ENCODE measurements at places on chromosomes 2 and 18. TPM values are rescaled to one million over a fixed set of nuclear protein-coding genes. Genes with fewer than 3 reads are reported as not detected.

DNA sequence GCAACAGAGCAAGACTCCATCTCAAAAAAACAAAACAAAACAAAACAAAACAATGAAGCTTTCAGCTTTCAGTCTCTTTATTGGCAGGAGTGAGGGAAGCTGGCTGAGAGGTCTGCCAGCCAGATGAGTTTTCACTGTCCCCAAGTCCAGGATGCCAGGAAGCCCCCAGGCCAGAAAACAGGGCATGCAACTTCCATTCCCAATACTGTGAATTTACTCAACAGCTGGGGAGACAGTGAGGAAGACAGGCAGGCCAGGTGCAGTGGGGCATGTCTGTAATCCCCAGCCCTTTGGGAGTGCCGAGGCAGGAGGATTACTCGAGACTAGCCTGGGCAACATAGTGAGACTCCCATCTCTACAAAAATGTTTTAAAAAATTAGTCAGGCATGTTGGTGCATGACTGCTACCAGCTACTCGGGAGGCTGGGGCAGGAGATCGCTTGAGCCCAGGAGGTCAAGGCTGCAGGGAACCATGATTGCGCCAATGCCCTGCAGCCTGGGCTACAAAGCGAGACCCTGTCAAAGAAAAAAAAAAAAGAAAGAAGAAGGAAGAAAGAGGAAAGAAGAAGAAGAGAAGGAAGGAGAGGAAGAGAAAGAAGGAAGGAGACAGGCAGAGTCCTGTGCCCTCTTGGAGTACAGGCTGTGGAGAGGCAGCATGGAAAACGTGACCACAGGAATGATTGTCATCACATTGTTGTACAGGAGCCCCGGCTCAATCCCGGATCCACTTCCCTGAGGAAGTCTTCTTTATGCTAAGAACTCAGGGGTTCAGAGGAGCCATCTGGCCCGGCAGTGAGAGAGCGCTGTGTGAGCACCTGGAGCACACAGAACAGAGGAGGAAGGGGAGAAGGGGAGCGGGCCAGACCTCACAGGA is 29.2 kb upstream of the POMC start:
- DNase-seq = no peak

DNA sequence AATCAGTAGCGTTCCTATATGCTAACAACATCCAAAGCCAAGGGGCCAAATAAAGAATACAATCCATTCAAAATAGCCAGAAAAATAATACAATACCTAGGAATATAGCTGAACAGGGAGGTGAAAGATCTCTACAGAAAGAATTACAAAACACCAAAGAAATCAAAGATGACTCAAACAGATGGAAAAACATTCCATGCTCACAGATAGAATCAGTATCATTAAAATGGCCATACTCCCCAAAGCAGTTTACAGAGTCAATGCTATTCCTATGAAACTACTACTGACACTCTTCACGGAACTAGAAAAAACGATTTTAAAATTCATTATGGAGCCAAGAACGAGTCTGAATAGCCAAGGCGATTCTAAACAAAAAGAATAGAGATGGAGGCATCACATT is 57.4 kb downstream of the CCBE1 start:
- DNase-seq = no peak

CCL20 gene
- 3.6 TPM for total RNA-seq

ABI2 gene
- total RNA-seq = 32.3 TPM

ALPI gene
- total RNA-seq = not detected

DNA sequence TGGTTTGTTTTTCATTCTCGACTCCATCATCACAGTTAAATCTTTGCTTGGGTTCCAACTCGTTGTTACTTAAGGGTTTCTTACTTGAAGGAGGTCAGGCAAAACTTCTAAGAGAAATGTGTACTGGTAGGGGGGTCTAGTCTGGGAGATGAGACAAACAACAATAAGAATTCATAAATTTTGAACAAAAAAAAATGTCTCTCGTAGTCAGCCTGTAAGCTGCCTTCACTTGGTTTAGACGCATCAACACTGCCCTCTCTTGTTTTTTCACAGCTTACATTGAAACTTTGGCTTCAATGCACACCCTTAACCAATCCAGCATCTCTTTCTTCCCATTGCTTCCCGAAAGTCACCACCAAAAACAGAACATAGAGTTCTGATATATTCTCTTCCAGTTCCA is 576.4 kb upstream of the PIK3C3 start:
- no peak for DNase-seq

GKN1 gene
- not detected for total RNA-seq

DNA sequence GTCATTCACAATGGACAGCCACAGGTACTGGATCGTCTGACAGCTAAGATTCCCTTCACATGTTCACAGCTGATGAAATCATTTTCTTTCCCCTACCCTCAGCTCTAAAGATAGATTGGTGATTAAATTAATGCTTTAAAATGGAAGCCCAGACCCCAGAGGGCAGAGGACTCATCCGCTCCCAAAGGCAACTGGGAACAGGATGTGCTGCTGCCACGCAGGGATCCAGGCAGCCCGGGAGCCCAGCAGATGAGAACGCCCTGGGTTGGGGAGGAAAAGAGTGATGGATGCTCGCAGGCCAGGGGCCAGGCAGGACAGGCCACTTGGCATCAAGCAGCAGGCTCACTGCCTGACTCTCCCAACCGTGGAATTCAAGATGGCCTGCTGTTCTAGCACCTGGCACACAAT is 41.3 kb downstream of the HDHD2 start:
- no peak for DNase-seq

GRCh38 chr2:54995553-54995952 is 54.7 kb downstream of the RTN4 start:
- no peak for DNase-seq

DNA sequence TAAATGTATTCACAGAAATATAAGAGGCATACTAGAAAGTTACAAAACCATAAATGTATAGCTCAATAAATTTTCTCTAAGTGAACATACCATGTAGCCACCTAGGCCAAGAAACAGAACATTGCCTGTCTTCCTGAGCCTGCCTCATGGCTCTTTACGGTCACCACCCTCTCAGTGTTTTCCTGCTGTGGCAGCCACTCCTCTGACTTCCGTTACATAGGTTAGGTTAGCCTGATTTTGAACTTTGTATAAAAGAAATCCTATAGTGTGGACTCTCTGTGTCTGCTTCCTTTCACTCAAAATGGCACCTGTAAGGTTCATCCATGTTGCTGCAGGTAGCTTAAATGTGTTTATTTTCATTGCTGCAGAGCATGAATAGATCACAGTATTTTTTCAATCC is 11.6 kb upstream of the ST3GAL5 start:
- no peak for DNase-seq

TTR gene
- total RNA-seq = not detected

CPLX4 gene
- total RNA-seq = not detected

SLC4A5 gene
- total RNA-seq = 3.4 TPM

COL4A3 gene
- total RNA-seq = not detected

GRCh38 chr2:144469798-144470197 is 50.1 kb downstream of the ZEB2 start:
- no peak for DNase-seq

GRCh38 chr18:59062643-59063006 is 77.1 kb upstream of the SEC11C start:
- no peak for DNase-seq

- DNase-seq = no peak
Measured at GRCh38 chr18:23182606-23183005, 47.3 kb downstream of the CABLES1 start.

DNA sequence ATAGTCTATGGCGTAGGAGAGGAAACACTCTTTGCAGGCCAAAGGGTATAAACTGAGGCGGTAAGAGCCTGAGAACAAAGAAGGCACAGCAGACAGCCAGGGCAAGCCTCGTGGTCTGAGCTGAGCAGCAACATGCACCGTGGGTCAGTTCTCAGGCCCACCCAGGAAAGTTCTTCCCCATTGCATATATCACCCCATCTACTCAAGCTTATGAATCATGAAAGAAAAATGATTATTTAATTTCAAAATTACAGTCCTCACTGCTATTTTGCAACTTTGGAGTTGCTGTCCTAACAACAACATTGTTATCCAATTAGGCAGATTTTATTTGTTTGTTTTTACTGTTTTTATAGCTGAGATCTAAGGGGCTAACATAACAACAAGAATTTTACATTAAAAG is 54.7 kb upstream of the RIOK3 start:
- DNase-seq = no peak

GPR45 gene
- total RNA-seq = not detected

GRCh38 chr2:112880696-112881095 is 30.3 kb upstream of the IL37 start:
- no peak for DNase-seq

DNA sequence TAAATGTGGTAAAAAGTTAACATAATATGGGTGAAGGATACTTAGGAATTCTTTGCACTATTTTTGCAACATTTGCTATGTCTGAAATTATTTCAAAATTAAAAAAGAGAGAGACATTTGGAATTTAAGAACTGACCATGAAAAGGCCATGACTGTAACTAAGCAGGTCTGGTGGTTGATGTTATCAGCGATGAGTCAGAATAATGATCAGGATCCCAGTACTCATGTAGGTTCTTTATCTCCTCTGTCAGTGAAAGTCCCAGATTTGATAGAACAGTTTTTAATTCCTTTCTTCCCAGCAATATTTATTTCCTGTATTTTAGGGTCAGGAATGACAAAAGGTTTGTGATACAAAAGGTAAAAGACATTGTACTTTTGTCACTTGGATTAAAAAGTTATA is 242.4 kb upstream of the ZNF521 start:
- DNase-seq = no peak

DNA sequence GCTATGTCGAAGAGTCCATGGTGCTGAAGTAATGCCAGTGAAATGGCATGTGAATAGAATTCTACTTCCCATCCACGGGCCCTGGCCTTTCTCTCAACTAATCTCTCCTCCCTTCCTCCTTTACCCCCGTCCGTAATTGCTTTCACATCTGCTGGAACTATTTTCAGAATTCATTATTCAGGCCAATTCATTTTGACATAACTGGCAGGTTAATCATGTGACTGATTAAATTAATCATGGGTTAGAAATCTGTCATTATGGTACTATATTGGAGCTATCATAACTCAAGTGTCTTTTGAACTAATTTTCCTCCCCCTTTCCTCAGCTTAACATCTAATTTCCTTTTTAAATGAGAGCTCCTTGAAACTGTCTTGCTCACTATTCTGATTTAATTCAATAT is 66.9 kb downstream of the ZDBF2 start:
- no peak for DNase-seq

GRCh38 chr2:32129086-32129485 is 36.6 kb upstream of the SLC30A6 start:
- DNase-seq = no peak

WDR33 gene
- 63.7 TPM for total RNA-seq

VAMP5 gene
- total RNA-seq = 91.8 TPM

EPHA4 gene
- 11.8 TPM for total RNA-seq

- no peak for DNase-seq
Measured at GRCh38 chr18:79465392-79465991, 69.8 kb downstream of the NFATC1 start.

- DNase-seq = peak; percentile 24
Measured at GRCh38 chr2:207768168-207768865, 1.4 kb downstream of the FZD5 start.

FBXO15 gene
- 0.60 TPM for total RNA-seq

LDLRAD4 gene
- 22.4 TPM for total RNA-seq

GRCh38 chr2:127422559-127423477 is 4.6 kb downstream of the PROC start:
- DNase-seq = peak; percentile 16

DNA sequence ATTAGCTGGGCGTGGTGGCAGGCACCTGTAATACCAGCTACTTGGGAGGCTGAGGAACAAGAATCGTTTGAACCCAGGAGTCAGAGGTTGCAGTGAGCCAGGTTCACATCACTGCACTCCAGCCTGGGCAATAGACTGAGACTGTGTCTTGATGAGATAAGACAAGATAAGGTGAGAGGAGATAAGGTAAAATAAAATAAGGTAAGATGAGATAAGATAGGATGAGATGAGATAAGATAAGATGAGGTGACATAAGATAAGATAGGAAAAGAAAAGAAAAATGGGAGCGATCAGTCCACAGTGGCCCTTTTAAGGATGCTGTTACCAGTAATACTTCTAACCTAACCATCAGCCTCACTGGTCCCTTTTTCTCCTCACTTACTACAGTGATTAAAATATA is 134.3 kb upstream of the UNC80 start:
- DNase-seq = no peak

SLC9A2 gene
- total RNA-seq = not detected

- no peak for DNase-seq
Measured at GRCh38 chr2:4895371-4895770, 796.8 kb upstream of the SOX11 start.

- no peak for DNase-seq
Measured at GRCh38 chr2:39492716-39493115, 55.6 kb upstream of the MAP4K3 start.

DNA sequence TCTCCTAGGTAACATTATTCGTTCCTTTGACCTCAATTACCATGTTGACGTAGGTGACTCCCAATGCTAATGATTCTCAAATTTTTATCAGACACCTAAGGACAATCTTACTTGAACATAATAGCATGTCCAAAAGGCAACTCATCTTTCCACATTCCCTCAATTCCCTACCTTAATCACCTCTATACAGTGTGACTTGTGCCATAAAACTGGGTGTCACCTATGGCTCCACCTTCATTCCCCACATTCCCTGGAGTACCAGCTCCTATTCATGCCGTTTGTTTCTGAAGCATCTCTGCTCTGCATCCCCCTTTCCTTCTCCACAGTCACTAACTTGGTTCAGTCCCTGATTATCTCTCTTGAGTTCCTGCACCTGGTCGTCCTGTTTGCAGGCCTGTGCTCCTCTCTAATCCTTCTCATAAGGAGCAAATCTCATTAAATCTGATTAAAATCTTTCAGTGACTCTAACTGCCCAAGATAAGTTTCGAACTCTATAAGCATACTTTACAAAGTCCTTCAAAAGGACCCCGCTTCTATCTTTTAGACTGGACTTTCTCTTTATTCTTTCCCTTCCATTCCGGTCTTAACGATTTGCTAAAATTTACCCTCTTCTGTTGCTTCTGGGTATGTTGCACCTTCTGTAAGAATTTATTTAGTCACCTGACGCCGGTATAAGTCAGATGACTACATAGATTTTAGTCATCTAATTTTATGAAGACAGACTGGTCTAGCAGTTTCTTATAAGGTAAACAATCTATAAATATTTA is 128.7 kb downstream of the OSBPL1A start:
- no peak for DNase-seq

GRCh38 chr18:35467624-35468016 is 30.1 kb downstream of the INO80C start:
- DNase-seq = no peak

GRCh38 chr18:71398531-71398930 is 1109.7 kb downstream of the SOCS6 start:
- no peak for DNase-seq

Data from activated CD4-positive, alpha-beta memory T cell treated with anti-CD3 and anti-CD28 coated beads, Interleukin-2, amount 10 ng/mL, durations not matched to agents 7 days and 5 days (primary cell).